ENCODE measurements at places on chromosomes 6 and 20.
A peak's percentile ranks its signal among the peaks of the same experiment; 100 is the strongest.

- no peaks in the 10 kb centered on the region for H3K4me1 ChIP-seq
- H3K27ac ChIP-seq = no peak overlapping the region
- no peaks in the 10 kb centered on the region for H3K27me3 ChIP-seq
- H3K4me3 ChIP-seq = no peak overlapping the region
- DNase-seq = no peak
These were observed 104.3 kb downstream of the AHI1 start for GRCh38 chr6:135393289-135393688.

- H3K27me3 ChIP-seq = peaks cover 56% of the 10 kb centered on the region
- H3K36me3 ChIP-seq = no peaks in the 10 kb centered on the region
- H3K27ac ChIP-seq = no peak overlapping the region
- no peaks in the 10 kb centered on the region for H3K4me1 ChIP-seq
These were observed 547 bp downstream of the SAMD5 start for GRCh38 chr6:147508866-147509608.

DNA sequence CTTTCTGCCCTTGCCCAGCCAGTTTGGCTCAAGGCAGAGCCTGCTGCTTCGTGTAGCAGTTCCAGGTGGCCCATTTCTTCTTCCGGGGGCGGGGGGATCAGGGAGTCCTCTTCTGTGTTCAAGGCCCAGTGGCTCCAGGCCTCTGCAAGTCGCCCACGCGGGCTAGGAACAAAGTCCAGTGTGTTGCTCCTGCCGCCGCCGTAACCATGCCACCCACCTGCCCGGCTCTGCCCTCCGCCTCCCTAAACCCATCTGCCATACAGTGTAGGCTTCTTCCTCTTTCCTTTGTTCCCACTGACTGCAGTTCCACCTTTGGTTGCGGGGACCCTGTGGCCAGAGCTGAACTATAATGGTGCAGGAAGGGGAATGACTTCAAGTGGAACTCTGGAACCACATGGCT is 43.9 kb upstream of the SRF start:
- no peaks in the 10 kb centered on the region for H3K4me1 ChIP-seq
- no peaks in the 10 kb centered on the region for H3K36me3 ChIP-seq
- no peak overlapping the region for H3K4me3 ChIP-seq
- H3K27ac ChIP-seq = no peak overlapping the region

DNA sequence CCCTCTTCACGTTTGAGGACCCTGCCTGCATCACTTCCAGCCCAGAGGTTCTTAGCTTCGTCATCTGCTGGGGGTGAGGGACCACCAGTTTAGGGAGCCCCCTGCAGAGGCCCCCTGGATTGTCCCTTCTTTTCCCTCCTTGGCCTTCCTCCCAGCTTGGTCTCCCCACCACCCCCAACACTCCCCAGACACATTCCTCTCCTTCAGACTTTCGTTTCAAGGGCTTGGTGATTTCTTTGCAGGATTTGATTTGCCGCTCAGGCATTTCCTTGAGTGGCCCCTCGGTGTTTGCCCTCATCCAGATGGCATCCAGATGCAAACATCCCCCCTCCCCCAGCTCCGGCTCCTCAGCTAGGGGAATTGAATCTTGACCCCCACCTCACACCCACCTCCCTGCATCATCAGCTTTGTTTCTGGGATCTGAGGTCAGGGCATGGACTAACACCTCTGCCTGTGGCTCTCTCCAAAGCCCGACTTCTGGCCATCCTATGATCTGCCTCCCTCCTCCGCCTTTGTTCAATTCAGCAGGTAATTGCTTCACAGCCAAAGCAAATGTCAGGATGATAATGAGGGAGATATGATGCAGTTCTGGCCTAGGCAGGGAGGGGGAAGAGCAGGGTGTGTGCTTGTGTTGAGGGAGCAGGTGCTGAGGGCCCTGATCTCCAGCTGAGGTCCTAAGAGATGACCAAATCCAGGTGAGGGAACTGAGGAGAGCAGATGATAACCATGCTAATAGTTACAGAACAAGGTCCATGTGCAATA is 141.5 kb downstream of the VEGFA start:
- no peaks in the 10 kb centered on the region for H3K36me3 ChIP-seq
- H3K27me3 ChIP-seq = no peaks in the 10 kb centered on the region
- DNase-seq = no peak

DNA sequence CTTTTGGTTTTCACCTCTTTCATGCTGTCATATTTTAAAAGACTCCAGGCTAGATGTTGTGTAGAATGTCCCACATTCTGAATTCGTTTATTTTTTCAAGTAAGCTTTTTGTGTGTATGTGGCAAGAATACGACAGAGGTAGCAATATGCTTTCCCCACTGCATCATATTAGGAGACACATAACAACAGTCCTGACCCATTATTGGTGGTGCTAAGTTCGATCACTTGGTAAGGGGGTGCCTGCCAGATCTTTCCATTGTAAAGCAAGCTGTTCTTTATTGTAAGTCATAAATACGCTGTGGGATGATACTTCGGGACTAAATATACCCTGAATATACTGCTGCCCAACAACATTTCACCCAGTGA is 588 bp upstream of the NCOA3 start:
- no peak for DNase-seq
- peak overlapping the region; percentile 98 for H3K4me3 ChIP-seq
- H3K27me3 ChIP-seq = no peaks in the 10 kb centered on the region

GRCh38 chr6:112298021-112298745 is 43.8 kb upstream of the LAMA4 start:
- DNase-seq = no peak
- H3K27me3 ChIP-seq = peaks cover 45% of the 10 kb centered on the region
- H3K36me3 ChIP-seq = no peaks in the 10 kb centered on the region

All from central memory CD8-positive, alpha-beta T cell (primary cell).